Chondrocyte (in vitro differentiated cells): ENCODE measurements at places on chromosomes 4 and X. TPM values are rescaled to one million over a fixed set of nuclear protein-coding genes. Genes with fewer than 3 reads are reported as not detected.

- no peak overlapping the region for H3K27ac ChIP-seq
- H3K4me3 ChIP-seq: no peak overlapping the region
- no peak for DNase-seq
- no peaks in the 10 kb centered on the region for H3K4me1 ChIP-seq
These were observed 980.7 kb upstream of the GRIA3 start for GRCh38 chrX:122203399-122203798.

- H3K4me3 ChIP-seq: no peak overlapping the region
- no peaks in the 10 kb centered on the region for H3K27me3 ChIP-seq
- DNase-seq: no peak
These were observed 38.5 kb downstream of the ELF4 start for GRCh38 chrX:130071611-130072344.

GRCh38 chr4:16142598-16143310, 58.9 kb upstream of the PROM1 start:
- no peak for DNase-seq
- H3K4me3 ChIP-seq: no peak overlapping the region
- no peak overlapping the region for H3K27ac ChIP-seq
- peaks cover 20% of the 10 kb centered on the region for H3K4me1 ChIP-seq
- H3K27me3 ChIP-seq: no peaks in the 10 kb centered on the region

The MAGEB2 gene
- not detected in 3 replicates for total RNA-seq

DNA sequence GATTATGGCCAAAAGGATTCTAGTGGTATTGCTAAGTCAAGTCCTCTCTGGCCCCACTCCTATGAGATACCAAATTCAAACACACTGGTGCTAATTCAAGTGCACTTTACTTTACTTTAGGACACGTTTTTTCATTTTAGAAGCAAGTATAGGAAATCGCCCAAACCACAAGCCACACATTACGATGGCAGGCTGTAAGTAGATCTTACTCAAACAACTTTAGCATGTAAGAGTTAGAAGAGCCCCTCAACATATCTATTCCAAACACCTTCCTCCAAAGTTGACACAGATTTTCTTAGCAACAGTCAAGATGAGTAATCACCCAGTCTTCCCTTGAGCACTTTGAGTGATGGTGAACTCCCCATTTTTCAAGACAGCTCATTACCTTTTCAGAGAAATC, 43.6 kb downstream of the DRD5 start:
- H3K27ac ChIP-seq: no peak overlapping the region
- no peaks in the 10 kb centered on the region for H3K36me3 ChIP-seq
- peaks cover 10% of the 10 kb centered on the region for H3K27me3 ChIP-seq
- no peak for DNase-seq
- H3K4me3 ChIP-seq: no peak overlapping the region

The CCNB3 gene
- total RNA-seq: 0.59 to 1.6 TPM (median 0.89 TPM) in 3 replicates

DNA sequence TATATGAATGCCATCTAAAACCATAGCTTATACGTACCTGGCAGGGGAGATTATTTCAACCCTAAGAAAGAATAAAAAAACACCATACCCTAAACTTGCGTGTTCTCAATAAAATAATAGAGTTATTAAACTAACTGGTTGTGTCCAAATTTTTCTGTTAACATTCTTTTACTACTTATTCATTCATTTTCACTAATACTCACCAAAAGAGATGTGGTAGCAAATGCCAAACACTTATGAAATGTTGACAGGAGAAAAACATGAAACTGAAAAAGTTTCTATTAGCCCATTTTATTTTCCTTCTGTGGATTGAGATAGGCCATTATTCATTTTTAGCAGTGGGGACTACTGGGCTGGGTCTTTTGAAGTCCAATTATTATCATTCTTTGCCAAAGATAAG, 102.0 kb downstream of the TSPAN5 start:
- peak overlapping the region; percentile 68 for H3K27ac ChIP-seq
- H3K4me3 ChIP-seq: no peak overlapping the region
- H3K27me3 ChIP-seq: no peaks in the 10 kb centered on the region

DNA sequence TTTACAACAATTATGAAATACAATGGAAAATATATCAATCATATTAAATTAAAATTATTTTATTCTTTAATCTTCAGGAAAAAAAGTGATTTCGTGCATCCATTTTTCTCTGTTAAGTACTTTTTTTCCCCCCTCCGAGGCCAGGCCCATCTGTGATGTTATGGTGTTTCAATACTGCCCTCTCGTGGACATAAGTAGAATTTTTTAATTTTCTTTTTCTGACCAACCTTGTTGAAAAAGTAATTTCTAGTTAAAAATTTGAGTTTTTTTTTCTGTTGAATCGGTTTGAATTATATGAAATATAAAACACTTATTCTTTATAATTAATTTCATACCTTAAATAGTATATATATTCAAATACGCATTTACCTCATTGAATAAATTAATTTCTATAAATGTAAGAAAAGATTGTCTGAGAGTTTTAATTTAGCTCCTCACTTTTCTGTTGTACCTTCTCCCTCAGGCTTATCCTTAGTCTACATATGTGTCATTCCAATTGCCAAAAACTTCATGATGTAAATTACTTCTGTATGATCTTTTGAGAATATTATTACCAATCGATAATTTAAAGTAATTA, 175.8 kb upstream of the TECRL start:
- no peak for DNase-seq
- peaks cover 10% of the 10 kb centered on the region for H3K27me3 ChIP-seq
- no peak overlapping the region for H3K27ac ChIP-seq
- H3K4me3 ChIP-seq: no peak overlapping the region
- peaks cover 5% of the 10 kb centered on the region for H3K4me1 ChIP-seq

The AKAP4 gene
- not detected in 3 replicates for total RNA-seq

- no peaks in the 10 kb centered on the region for H3K27me3 ChIP-seq
- H3K4me3 ChIP-seq: no peak overlapping the region
- no peaks in the 10 kb centered on the region for H3K36me3 ChIP-seq
- H3K27ac ChIP-seq: no peak overlapping the region
- H3K4me1 ChIP-seq: peaks cover 22% of the 10 kb centered on the region
- DNase-seq: no peak
These were observed 1912.7 kb upstream of the TENM3 start for GRCh38 chr4:180330521-180330920.
